ENCODE measurements at places on chromosomes 5 and 9.

DNA sequence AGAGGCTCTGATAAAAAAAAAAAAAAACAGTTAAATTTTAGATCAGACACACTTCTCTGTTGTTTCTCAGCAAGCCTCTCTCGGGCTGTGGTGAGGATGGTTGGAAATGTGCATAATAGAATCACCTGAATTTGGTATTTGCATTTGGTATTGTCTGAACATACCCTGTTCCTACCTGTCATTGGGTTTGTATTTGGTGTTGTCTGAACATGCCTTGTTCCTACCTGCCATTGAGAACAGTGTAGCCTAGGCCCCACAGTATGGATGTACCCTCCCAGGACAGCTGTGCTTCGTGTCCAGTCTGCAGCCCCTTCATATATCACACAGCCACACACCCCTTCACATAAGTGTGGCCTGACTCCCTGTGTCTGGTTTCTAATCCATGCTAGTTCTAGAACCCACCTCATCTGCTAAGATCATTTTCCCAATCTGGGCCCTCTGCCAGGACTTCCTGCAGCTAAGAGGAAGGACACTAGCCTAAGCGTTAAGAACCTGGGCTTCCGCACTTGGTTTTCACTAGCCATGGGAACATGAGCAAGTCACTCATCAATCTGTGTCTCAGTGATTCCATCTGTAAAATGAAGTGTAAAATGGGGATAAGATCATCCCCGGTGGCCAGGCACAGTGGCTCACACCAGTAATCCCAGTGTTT lies 49.2 kb downstream of the ITGA2 start:
- DNase-seq = no peak

DNA sequence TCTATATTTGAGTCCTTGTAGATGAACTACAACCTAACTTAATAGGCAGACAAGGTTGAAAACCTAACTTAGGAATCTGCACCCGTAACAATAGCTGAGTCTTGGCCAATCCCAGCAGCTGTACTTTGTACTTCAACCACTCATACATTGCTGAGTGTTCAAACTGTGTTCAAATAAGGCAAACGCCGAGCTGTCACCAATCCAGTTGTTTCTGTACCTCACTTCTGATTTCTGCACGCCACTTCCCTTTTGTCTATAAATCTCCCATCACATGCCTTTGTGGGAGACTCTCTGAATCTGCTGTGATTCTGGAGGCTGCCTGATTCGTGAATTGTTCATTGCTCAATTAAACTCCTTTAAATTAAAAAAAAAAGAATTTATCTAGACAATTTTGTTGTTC lies 167.8 kb upstream of the TUT7 start:
- no peak for DNase-seq

- no peak for DNase-seq
Measured at GRCh38 chr5:68777135-68777534, 316.7 kb upstream of the SLC30A5 start.

- no peak for DNase-seq
Measured at GRCh38 chr9:84756171-84756570, 86.6 kb downstream of the NTRK2 start.

DNA sequence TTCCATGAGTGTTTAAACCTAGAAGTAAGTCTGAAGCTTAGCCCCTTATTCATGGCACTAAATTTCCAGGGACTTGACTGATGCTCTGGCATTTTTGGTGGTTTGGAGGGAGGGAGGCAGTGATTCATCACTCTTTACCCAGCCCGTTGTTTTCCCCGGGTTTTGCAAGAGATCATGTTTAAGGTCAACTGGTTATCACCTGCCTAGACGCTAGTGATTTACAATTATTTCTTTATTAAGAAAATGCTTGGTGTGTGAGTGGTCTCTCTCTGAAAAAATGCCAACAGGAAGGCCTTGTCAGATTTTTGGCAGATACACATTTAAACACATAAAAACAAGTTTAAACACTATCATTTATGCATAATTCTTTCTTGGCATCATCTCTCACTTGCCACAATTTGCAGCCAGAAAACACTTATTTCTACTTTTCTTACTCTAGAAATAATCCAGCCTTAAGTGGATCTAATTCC lies 737.9 kb upstream of the ZNF608 start:
- no peak for DNase-seq

DNA sequence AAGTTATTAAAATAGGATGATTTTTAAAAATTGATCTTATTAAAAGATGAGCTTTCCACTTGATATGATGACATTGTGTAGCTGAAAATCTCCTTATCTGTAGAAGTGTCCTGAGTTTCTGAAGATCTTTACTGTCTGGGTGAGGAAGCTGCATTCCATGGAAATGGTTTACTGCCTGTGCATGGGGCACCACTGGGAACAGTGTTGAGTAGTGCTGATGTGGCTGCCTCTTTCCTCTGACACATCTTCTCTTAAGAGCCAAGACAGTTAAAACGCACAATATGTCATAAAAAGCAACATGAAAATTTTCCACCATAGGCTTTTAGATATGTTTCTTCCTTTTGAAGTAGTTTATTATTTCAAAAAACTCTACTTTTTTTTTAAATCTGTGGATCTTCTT lies 24.6 kb downstream of the SECISBP2 start:
- no peak for DNase-seq

DNA sequence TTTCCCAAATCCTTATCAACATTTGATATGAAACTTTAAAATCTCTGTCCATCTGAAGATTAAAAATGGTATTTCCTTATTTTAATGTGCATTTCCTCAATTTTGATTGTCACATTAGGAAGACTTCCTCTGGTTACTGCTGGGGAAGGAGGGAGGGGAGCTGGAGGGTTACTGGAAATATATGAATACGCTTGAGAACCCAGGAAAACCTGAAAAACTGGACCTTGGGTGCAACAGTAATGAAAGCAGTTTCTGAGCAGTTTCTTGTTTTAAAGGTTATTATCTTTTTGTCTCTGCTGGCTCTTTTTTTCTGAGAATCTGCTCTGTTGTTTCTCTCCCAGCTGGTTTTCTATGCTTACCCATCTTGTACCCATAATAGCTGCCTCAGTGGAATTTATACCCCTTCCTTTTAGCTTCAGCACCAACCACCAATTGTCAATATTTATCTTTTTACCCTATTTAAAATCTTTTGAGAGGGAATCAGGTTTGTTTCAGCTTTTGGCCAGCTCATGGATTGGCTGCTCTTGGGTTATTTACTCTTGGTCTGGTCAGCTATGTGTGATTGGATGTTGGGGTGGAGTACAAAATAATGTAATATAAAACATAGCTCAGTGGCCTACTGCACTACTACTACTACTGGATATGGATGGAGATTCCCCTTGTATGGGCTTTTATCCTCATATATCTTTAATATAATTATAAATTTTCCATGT lies 67.4 kb downstream of the UNC13B start:
- DNase-seq = no peak

- DNase-seq = no peak
Measured at GRCh38 chr9:136372561-136373299, 739 bp downstream of the CARD9 start.

GRCh38 chr9:98401140-98402018 lies 145.9 kb upstream of the TBC1D2 start:
- no peak for DNase-seq

DNA sequence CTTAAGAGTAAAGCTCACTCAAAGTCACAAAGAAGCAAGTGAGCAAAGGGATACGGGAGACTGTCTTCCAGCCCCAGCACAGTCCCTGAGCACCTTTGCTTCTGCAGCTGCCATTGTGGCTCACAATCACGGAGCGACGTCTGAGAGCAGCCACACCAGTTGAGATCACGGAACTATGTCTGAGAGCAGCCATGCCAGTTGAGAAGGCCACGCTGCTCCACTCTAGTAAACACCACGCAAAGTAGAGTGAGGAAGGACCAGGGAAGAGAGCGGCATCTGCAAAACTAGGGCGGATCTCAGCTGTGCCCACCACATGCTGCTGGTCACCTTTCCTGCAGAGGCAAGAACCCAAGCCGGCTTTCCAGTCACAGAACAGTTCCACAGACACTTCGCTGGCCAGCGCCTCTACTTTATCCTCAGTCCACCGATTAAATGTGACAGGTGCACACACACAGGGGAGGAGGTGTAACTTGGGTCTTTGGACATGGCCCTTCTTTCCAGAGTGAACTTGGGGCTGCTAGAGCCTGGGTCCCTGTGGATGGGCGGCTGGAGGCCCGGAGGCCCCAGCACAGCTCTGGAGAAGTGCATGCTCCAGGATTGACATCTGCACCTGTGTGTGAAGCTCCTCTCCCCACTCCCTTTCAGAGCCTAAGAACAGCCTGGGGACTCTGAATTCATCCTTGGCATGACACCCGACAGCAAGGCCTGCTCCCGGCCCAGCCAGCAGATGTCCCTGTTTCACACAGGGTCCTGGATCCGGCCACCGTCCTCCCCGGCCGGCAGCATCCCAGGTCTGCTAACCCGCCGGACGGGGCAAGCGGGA lies 324.9 kb upstream of the IRX4 start:
- DNase-seq = no peak

- DNase-seq = no peak
Measured at GRCh38 chr5:141777130-141777529, 95.1 kb upstream of the ARAP3 start.

- DNase-seq = no peak
Measured at GRCh38 chr9:120366644-120367019, 213.3 kb downstream of the CDK5RAP2 start.

DNA sequence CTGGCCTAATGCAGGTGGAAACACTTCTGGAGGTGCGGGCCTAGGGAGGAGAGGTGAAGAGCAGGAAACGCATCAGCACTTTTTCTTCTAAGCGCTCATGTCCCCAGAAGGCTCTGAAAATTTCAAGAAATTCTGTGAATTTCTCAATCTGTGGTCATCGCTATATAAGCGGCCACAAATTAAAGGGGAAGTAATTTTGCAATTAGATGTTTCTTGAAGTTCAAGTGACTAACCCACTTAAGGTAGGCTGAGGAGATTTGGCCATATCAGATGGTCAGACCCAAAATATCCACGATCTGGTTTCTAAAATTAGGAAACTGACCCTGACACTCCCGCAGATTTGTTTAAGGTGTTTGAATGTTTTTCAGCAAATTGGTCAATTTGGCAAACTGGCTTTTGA lies 16.6 kb upstream of the HMGCR start:
- no peak for DNase-seq

- DNase-seq = no peak
Measured at GRCh38 chr5:178429491-178430185, 160.6 kb downstream of the COL23A1 start.

DNA sequence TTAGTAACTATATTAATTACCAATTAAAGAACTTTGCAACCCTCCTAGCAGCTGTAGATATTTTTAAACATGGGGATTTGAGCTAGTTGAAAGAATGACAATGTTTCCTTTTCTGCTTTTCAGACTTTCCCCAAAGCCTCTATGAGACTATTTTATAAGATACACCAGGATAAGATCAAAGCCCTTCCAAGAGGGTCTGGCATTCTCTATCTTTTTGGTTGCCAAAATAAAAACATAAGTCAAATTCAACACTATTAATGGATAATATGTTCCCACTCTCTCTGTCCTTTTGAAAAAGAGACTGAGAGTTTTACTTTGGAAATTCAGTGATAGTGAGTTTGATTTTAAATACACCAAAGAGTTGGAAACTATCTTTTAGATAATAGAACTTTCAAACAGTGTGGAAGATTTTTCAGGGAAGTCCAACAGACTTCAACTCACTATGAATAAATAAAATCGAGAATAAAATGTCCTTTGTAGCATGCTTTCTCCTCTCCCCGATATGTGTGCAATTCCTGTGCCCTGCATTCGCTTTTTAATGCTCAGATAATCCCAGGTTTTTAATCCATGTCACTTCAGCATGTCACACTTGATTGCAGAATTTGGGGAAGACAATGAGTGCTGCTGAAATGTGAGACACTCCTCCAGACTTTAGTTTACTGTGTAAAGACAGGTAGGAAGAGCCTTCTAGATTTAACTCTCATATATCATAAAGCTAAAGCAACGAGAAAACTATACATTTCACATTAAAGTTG lies 1095.7 kb upstream of the DMAC1 start:
- DNase-seq = no peak

- DNase-seq = no peak
Measured at GRCh38 chr5:14054965-14055963, 87.9 kb upstream of the TRIO start.

DNA sequence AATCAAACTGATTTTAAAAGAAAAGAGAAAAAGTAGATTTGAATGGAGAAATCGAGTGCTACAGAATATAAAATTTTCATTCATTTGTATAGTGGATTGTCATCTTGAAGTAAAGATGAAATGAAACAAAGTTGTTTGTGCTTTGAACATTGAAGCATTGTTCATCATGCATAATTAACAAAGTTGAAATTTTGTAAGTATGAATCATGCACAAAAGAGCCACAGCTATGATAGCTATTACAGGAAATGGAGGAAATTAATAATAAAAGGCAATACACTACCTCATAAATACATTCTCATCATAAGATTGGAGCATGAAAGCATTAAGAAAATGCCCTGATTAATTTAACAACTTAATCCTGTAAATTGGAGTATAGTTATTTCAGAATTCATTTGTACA lies 153.4 kb upstream of the TLX3 start:
- no peak for DNase-seq

DNA sequence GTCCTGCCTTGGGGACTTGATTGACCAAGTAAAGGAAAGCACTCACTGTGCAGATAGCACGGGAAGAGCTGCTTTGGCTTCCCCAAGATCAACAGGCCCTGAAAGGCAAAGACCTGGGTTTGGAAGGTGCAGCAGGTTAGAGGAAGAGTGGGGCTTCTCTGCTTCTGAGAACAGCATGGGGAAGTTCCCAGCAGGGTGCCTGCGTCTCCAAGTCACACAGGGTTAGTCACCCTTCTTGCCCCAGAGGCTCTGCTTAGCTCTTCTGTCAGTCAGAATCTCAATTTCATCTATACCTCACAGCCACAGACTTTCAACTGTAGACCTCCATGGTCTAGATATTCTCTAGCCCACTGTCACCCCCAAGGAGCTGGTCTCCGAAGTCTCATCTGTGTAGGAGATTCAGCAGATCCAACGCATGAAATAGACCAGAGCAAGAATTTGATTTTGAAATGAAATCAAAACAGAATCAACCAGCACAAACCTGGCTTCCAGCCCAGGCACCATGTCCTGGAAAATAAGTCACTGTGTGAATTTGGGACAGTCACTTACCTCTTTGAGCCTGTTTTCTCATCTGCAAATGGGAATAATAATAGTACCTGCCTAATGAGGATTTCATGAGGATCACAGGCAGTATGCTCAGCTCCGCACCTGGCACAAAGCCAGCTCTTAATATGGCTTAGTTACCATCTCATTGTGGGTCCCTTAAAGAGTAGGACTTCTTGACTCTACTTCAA lies 64.0 kb downstream of the SFXN1 start:
- no peak for DNase-seq

DNA sequence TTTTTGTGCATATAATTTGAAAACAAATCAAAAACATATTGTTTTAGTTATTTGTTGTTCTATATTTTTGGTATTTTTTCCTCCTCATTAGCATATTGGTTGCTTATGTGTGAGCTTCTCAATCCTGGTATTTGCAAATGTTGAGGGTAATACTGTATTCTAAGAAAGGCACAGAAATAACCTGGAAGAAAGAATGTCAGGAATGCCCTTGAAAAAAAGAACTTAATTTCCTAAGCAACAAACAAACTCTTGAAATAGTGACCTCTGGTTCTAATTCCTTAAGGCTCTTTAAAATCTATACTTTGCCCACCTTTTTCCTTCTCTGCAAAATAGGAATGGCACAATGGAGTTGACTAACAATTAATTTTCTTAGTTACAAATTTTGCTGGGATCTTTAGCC lies 117.5 kb downstream of the HMHB1 start:
- no peak for DNase-seq

Data from GOT3 (cell line).